HS-5 (cell line): ENCODE measurements at places on chromosomes 5 and 9.

- DNase-seq: no peak
Observed at GRCh38 chr9:6348766-6349165, 20.6 kb downstream of the TPD52L3 start.

DNA sequence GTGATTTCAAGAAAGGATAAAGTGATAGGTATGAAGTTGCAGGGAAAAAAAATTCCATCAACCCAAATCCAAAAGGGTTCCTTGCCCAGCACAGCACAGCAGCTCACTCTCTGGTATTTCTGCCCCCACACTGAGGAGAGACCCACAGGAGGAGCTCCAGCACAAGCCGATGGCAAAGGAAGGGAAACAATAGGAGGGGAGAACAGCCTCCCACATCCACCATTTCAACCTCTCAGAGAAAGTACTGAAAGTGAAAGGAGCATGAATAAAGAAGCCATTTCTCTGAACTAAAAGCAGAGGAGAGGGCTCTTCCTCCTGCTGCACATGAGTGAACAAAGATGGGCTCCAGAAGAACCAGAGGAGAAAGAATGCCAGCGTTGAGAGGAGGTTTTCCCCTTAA is 54.9 kb upstream of the ZSWIM6 start:
- no peak for DNase-seq

GRCh38 chr5:172870291-172870714 is 36.3 kb downstream of the ERGIC1 start:
- peak; percentile 90 for DNase-seq

GRCh38 chr9:131417264-131418142 is 23.6 kb downstream of the PRRC2B start:
- no peak for DNase-seq

DNA sequence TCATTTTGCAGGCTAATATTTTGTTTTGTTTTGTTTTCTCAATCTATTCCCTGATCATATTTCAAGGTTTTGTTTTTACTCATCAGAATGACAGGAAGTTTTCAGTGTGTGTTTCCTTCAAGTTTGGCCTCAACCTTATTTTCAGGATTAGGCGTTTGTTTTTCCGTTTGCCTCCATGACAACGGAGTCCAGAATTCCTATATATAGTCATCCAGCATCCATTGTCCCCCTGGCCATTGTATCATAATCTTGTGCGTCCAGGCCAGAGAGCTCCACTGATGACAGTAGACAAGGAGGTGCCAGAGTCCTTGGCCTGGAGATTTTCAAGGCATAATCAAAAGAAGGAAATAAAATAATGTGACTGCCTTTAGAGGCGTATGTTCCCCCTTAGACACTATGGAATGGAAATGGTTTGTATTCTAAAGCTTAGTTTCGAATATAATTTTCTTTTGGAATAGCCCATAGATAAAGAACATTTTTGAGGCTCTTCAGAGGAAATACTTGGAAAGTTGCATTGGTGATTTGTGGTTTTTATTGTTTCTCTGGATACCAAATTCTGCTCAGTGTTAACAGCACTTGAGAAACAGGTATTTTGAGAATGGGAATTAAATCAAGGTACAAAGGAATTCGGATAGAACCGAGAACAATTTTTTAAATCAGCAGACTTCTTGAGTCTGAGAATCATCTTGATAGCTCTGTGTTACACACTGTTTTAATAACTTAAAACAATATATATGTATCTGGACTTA is 99.8 kb downstream of the ZNF462 start:
- no peak for DNase-seq

DNA sequence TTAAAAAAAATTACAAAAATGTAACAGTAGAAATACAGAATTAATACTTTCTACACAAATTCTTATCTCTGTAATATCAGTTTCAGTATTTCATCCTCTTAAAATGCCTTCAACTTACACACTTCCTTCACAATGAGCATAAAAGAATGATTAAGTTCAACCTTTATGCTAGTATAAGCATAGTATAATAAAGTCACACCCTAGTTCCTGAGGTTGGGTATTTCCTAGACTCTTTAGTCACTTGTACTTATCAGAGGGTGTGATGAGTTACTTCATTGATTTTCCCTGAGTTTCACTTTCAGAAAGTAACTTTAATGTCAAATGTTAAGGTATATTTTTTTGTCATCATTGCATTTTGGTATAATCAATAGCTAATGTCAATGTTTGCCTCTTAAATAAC is 302.4 kb downstream of the PDE4D start:
- no peak for DNase-seq

- no peak for DNase-seq
Observed at GRCh38 chr9:135301271-135302263, 178.0 kb upstream of the PPP1R26 start.

- DNase-seq: no peak
Observed at GRCh38 chr9:2291980-2292704, 277.0 kb downstream of the SMARCA2 start.

DNA sequence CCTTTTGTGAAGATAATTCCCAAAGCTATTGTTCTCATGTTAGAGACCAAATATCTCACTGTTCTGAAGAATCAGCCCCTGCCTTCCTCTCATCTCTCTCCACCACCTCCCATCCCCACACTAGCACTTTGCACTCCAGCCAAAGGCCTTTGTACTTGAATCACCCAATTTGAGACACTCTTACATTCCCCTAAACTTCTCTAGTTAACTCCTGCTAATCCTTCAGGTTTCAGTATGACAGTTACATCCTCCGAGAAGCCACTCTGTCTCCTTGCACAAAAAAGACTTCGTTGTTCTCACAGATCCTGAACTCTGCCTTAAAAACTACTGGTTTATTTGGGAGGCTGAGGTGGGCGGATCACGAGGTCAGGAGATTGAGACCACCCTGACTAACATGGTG is 227.5 kb downstream of the PIK3R1 start:
- DNase-seq: no peak

- no peak for DNase-seq
Observed at GRCh38 chr9:37859043-37859442, 44.9 kb downstream of the SLC25A51 start.

DNA sequence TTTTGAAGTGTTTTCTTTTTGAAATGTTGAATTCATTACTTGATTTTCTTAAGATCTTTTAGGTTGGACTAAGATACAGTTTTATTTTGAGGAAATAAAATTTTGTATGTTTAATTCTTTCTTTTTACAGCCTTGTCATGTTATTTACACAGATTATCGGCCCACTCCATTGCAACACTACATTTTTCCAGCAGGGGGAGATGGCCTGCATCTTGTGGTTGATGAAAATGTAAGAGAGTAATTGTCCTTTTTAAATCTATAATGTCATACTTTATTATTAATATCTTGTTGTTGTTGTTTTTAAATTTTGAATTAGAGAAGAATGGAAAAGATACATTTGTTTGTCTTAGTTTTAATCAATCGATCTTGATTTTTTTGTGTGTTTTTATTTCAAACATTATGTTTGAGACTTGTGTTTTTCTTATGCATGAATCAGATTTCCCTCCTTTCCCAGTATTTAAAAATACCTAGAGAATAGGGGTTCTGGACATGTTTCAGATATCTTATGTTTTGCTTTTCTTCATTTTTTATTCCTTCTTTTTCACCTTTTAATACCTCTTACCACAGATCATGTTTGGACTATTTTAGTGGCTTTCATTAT is 36.7 kb downstream of the MTREX start:
- no peak for DNase-seq

- DNase-seq: peak; percentile 42
Observed at GRCh38 chr5:44952376-44952775, 143.6 kb downstream of the MRPS30 start.

DNA sequence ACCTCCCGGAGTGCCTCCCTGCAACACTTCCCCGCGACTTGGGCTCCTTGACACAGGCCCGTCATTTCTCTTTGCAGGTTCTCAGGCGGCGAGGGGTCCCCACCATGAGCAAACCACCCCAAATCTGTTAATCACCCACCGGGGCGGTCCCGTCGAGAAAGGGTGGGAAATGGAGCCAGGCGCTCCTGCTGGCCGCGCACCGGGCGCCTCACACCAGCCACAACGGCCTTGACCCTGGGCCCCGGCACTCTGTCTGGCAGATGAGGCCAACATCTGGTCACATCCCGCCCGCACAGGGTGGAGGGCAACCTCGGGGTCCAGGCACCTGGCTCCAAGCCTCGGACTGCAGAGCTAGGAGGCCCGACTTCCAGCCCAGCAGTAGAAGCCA is 776 bp upstream of the TERT start:
- DNase-seq: no peak

GRCh38 chr5:1519631-1520210 is 4.0 kb downstream of the LPCAT1 start:
- DNase-seq: no peak

GRCh38 chr9:99076483-99077171 is 28.3 kb upstream of the TGFBR1 start:
- DNase-seq: no peak

DNA sequence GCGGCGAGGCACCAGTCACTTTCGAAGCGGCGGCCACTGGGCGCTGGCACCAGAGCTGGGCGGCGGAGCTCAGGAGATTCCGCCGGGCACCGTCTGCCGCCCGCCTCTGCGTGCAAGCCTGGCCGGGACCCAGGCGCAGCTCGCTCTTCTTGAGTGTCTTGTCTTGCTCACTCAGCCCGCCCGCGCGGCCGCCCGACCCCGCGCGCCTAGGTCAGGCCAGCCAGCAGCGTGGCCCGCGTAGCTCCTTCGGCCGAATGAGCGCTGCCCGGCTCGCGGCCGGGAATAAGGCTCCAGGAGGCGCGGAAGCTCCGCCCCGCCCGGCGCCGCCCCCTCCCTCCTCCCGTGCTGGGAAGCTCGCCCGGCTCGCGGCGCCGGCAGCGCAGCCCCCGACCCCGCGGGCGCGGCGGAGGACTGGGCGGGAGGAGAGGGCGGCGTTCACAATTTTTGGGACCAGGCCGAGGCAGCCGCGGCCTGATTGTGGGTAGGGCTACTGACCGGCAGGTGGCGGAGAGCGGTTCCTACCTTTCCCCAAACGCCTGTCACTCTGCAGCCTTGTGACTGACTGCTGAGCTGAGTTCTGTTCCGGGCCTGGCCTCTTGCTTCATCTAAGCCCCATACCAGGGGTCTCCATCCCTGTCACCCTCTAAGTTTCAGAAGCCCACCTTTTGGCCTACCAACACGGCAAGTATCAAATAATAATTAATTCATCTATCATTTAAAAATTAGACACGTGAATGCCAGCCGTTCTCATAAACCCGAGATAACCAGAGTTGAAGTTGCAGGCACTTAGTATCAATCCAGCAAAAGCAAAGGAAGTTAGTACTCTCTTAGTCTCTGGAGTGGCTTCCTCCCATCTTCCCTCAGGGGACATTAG is at the start of gene HBEGF:
TSS of gene HBEGF (minus strand) at position 256 of the 874 bp plus-strand sequence. CDS start 275 bp downstream, outside the sequence.
- no peak for DNase-seq

- DNase-seq: no peak
Observed at GRCh38 chr9:36149197-36149596, 12.7 kb downstream of the GLIPR2 start.

- DNase-seq: peak; percentile 40
Observed at GRCh38 chr5:1648806-1649205, 125.0 kb upstream of the LPCAT1 start.

GRCh38 chr5:42825422-42826148 is 13.9 kb upstream of the SELENOP start:
- DNase-seq: no peak

DNA sequence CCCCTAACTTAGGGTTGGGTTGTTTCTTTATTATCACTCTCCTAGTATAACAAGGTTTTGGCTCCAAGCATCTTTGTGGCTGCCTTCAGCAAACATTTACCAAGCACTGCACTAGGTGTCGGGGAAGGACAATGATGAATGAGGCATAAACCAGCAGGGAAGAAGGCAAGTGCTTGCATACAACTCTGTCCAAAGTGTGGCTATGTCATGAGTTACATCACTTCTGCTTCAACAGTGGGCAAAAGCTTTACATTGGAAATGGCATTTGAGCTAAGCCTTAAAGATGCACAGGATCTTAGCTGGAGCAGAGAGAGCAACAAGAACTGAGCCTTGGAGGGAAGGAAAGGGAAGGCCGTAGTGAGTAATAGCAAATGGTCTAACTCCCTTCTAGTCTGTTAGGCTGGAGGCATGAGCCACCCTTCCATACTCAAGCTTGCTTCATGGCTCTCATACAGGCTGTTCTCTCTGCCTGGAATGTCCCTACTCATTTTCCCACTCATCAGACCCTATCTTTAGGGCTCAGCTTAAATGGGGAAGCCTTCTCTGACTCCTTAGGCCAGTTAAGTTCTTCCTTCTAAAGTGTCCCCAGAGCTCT is 121.8 kb downstream of the SEMA6A start:
- no peak for DNase-seq

DNA sequence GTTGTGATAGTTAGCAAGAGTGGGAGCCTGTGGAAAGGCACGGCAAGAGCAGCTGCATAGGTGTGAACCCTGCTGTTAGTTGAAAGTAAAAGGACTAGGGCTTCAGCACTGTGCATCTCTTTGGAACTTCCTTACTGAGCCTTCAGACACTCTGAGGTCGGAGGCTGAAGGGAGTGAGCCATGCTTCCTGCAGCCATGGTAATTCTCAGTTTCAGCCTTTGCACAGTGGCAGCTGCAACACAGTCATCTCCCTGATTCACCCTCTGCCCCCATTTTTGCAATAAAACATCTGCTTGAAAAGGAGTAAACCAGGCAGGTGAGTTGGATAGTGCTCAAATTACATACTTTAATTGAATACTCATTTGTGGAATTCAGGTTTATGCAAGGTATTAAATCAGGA is 6.5 kb upstream of the TLE4 start:
- DNase-seq: no peak

DNA sequence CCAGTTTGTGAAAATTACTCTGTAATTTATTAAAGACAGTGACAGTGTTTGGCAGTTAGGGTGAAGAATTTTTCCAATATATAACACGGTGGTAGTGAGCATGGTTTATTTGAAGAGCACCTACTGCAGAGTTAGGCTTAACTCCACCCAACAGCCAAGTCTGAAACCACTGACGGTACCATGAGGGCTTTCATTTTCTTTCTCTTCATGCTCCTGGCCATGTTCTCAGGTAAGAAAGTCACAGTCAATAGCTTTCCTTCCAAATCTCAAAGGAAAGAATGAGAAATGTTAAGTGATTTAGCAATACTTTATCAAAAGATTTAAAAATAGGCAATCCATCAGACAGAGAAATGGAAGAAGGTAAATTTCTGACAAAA is at the start of gene MARCOL:
TSS of gene MARCOL (plus strand) at position 108 of the 377 bp plus-strand sequence. CDS start at position 181, 73 bp downstream.
- DNase-seq: no peak

GRCh38 chr5:75668977-75669689 is 48.1 kb downstream of the POC5 start:
- DNase-seq: no peak

DNA sequence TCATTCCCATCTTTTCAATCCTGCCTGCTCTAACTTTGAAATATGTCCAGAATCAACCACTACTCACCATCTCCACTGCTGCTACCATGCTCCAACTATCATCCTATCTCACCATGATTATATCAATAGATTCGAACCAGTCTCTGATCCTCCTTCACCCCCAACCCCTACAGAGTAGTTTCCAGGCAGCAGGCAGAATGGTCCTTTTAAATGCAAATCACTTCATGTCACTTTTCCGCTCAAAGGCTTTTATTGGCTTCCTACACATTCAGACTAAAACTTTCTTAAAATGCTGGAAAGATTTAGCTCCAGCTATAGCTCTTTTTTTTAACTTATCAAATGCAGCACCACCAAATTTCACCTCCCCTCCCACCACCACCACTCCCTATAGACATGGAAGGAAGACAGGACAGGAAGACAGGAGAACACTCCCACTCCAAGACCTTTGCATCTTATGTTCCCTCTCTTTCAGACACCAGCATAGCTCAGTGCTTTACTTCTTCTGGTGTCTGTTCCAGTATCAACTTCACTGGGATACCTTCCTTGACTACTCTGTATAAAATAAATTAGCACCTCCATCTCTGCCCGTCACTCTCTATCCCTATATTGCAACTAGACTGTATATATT is 9.9 kb upstream of the PPP2R2B start:
- no peak for DNase-seq
